Hematopoietic multipotent progenitor cell treated with erythropoietin and hydrocortisone succinate and interleukin-3 and kit ligand, for 4 days (in vitro differentiated cells): ENCODE measurements at places on chromosomes 1 and 21.

- no peak for DNase-seq
Observed at GRCh38 chr1:238660849-238661248, 725.5 kb upstream of the CHRM3 start.

DNA sequence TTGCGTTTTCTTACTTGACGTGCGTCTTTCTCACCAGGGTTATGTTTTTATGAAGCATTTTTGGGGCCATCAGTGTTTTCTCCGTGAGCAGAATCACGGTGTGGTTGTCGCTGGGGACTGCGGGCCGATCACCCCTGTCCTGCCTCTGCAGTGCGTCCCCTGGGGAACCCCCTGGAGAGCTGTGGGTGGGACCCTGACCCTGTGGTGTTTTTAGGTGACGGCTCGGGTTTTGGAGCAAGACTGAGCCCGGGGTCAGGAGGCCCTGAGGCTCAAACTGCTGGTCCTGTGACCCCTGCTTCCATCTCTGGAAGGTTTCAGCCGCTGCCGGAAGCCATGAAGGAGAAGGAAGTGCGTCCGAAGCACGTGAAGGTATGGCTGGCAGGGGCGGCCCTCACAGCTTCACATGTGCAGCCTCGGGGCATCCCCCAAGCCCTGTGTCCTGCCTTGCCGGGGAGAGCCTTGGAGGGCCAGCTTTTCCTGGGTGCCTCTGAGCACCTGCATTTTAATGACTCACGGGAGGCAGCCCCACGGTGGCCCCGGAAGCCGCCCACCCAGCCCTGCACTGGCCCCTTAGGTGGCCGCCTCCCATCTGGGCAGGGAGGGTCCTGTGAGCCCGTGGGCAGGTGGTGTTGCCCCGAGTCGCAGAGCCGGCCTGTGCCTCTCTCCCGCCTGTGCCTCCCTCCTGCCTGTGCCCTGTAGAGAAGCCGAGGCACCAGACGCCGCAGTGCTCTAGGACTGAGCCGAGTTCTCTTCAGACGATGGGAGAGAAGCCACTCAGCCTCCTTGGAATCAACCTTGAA, 36.7 kb upstream of the DIP2A start:
- DNase-seq: no peak

DNA sequence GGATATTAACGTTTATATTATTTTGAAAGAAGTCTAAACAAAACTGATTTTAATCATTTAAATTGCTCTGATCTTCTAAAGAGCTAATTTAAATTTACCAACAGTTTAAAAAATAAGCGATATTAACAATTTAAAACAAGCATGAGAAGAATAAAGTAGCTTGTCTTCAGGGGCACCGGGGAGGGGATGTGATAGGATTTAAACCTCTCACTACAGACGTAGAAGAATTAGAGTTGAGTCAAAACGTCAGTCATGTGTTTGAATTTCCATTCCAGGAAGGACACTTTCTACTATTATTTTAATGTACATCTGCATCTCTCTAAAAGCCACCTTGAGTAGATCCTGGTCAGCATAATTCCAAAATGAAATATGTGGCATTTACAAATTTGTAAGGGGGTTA, 58.2 kb upstream of the TPTE start:
- no peak for DNase-seq

DNA sequence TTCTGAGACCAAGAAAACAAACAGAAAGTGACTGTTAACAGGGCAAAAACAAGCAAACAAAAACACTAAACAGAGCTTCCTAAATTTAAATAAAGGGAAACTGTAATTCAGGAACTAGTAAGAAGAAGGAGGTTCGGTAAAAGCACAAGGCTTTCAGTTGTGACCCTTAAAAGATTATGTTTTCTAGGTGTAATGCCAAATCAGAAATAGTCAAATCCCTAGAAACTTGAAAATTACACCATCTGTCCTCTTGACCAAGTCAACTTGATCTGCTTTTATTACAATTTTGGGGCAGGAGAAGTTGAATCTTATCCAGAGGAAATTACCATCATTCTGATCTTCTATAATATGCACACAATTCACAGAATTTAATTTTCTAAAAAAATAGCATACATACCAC, 754.0 kb upstream of the ADGRL4 start:
- DNase-seq: no peak

DNA sequence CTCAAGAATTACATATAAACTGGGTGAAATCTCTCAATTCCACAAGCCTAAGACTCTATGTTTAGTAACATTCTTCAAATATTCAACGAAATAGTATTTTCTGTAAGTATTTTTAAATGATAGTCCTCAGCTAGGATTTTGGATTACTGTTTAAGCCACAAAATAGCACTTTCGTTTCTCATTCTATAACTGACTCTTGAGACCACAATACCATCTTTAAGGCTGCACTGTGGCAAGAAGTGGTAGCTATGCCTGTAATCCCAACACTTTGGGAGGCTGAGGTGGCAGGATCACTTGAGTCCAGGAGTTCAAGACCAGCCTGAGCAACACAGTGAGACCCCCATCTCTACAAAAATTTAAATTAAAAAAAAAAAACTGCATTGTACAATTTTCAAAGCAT, 126.7 kb downstream of the CDC42BPA start:
- no peak for DNase-seq

- no peak for DNase-seq
Observed at GRCh38 chr1:36092166-36092797, 3.6 kb downstream of the ADPRS start.

GRCh38 chr1:58477390-58477789, 69.1 kb downstream of the OMA1 start:
- DNase-seq: no peak

GRCh38 chr1:147723691-147724323, 36.6 kb downstream of the GJA5 start:
- DNase-seq: peak; percentile 66

DNA sequence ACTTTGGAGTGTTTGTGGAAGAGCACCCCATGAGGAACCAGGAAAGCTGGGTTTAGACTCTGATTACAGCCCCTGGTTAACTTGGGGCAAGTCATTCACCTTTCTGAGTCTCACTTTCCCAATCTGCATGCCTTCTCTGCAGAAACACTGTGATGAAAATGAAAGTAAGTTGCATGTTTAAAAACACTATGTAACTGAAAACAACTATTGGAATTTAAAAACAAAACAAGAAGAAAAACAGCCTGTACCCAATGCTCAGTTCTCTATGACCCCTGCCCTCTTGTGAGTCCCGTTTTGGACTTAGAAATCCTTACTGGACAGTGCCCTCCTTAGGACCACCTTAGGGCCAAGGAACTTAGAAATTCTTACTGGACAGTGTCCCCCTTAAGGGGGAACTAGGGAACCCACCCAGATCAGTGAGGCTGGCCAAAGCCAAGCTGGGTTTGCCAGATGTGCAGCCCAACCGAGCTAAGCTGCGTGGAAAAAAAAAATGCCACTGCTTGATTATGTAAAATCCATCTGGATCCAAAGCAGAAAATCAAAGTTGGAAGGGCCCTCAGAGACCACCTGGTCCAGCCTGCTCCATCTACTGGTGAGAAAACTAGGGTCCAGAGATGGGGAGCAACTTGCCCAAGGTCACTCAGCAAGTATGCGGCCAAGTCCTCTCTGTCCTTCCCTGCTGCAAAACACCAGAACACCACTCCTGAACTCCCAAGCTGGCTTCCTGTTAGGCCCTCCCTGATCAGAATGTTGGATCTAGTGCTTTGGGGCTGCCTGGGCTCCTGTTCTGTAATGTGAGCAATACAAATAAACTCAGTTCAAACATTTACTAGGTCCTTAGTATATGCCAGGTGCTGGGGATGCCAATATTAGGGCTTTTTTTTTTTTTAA, 77.7 kb downstream of the MRPL37 start:
- DNase-seq: no peak

- DNase-seq: no peak
Observed at GRCh38 chr1:234727018-234727940, 117.3 kb upstream of the IRF2BP2 start.

- DNase-seq: peak; percentile 70
Observed at GRCh38 chr1:91278754-91279153, 125.9 kb downstream of the HFM1 start.

DNA sequence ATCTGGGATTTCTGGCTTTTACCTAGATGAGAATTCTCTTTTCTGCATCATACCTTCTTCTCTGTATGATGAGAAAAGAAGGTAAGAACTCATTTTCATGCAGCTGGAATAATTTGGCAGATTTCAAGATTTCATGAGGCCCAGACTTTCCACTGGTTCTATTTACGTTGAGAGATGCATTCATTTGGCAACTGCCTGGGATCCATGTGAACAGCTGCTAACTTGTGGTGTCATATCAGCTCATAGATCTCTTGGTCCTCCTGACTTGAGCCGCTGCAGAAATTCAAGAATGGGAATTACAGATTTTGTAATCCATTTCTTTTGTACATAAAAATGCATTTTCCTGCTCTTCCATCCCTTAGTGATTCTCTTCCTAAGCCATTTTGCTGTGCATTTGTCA, 17.1 kb upstream of the C1orf87 start:
- no peak for DNase-seq

DNA sequence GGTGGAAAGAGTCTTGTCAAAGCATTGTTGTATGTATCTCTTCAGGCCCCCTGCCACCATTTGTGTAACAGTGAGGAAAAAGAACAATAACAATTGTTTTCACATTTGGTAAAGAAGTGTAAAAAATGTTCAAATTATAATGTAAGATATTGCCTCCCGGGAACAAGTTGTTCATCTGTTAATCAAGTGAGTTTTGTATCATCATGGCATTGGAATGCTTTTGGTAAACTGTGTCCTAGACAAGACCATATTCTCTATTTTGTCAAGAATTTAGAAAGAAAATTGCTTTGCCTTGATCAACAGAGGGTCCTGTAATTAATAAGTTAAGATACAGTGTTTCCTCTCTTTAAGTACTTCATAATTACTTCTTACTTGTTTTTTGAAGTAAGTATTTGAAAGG, 692.0 kb upstream of the NR5A2 start:
- no peak for DNase-seq

DNA sequence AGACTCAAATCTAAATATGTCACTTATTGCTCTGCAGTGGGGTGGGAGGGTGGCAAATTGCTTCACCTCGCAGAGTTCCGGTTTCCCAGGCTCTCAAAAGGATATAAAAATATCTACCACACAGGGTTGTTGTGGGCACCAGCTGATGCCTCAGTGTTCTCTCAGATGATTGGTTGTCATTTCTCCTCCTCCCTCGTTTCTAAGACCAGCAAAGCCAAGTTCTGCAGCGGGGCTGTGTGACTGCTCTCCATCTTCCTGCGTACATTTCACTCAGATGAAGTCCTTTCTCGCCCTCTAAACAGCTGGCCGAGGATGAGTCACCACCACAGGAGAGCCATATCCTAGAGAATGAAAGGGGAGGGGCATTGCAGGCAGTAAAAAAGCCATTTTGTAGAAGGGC, 35.0 kb upstream of the VWA5B1 start:
- DNase-seq: no peak

DNA sequence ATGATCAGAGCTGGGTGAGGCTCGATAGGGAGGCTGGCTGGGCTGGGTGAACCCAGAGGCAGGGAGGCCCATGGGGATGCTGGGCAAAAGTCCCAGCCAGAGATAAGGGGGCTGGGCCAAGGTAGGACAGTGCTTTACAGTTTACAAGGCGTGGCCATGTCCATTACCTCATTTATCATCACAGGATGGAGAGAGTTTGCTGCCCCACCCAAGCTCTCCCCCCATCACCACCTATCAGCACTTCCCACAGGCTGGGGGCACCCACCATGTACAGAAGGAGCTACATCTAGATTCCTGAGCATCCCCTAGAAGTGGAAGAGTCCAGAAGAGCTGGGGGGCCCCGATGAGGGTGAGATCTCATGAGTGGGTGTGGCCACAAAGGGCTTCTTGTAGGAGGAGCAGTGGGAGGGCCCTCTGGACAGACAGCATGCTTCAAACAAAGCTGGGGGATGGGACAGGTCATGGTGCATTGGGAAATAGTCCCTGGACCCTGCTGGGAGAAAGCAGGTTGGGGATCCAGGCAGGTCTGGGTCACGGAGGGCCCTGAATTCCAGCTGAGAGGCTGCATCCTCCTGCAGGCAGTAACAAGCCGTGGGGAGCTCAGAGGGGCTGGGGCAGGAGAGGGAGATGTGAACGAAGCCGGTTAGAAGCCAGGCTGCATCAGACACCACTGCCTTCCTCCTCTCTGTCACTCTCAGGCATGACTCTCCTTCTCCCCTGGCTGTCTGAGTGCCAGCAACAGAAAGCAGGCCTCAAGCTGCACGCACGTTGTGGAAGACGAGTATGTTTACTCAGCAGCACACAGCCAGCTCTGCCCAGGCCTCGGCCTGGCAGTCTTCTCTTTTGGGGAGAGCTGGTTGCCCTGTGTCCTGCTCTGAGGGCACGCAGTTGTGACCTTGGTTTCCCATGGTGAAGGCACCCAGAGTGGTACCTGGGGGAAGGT, 202.3 kb downstream of the HIVEP3 start:
- DNase-seq: no peak

DNA sequence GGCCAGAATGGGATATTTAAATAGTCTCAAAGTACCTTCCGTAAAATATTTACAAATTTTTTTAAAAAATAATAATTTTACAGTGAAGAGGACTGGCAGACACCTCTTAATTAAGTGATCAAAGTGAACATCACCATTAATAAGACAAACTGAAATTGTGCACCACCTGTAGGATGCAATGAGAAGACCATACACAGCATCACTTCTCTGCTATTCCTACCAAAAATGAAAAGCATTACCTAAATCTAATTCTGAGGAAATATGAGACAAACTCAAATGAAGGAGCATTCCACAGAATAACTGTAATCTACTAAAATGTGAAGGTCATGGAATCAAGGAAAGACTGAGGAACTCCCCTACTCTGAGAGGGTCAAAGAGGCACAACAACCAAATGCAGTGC, 68.2 kb upstream of the PRDX6 start:
- peak; percentile 17 for DNase-seq

DNA sequence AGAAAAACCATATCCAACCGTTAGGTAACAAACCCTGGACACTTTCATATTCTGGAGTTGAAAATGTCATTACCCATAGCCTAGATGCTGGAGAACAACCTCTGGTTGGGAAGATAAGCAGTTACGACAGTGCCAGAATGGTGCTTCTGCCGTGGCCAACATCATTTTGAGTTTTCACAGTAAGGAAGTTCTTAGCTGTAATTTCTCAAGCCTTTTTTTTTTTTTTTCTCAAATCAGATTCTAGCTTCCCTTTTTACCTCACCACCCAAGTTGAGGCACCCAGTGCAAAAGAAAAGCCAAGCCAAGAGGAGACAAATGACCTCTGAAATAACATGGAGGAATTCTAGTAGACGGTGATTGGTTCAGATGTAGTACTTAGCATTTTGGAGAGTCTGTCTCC, 21.8 kb downstream of the PPT1 start:
- peak; percentile 70 for DNase-seq

- DNase-seq: peak; percentile 69
Observed at GRCh38 chr1:199009447-199009846, 370.6 kb downstream of the PTPRC start.

DNA sequence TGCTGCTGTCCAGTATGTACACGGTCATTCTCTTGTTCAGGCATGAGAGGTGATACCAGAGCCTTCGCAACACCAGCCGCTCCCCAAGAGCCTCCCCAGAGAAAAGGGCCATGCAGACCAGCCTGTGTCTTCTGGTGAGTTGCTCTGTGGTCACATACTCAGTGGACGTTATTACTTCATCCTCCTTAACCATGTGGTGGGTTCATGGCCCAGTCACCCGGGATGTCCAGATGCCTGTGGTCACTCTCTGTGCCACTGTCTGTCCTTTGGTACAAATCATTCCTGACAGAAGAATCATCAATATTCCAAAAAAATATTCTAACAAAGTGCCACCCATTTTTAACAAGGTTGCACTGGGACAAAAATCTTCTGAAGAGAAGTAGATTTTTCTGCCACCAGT, 8.8 kb upstream of the ZNF124 start:
- no peak for DNase-seq

- no peak for DNase-seq
Observed at GRCh38 chr1:203506858-203507626, 13.1 kb downstream of the OPTC start.
